ENCODE measurements at places on chromosomes 2 and 18.

- DNase-seq = no peak
- no peak overlapping the region for H3K4me3 ChIP-seq
- no peaks in the 10 kb centered on the region for H3K27me3 ChIP-seq
- peaks cover 13% of the 10 kb centered on the region for H3K36me3 ChIP-seq
- H3K4me1 ChIP-seq = peaks cover 28% of the 10 kb centered on the region
- peak overlapping the region; percentile 39 for H3K27ac ChIP-seq
Measured at GRCh38 chr18:32114293-32114942, 22.7 kb downstream of the RNF138 start.

GRCh38 chr2:241003369-241003768 is 5.0 kb downstream of the SNED1 start:
- peaks cover 33% of the 10 kb centered on the region for H3K27me3 ChIP-seq
- no peak overlapping the region for H3K4me3 ChIP-seq
- no peak for DNase-seq
- H3K36me3 ChIP-seq = peaks cover 19% of the 10 kb centered on the region
- H3K4me1 ChIP-seq = no peaks in the 10 kb centered on the region
- no peak overlapping the region for H3K27ac ChIP-seq

DNA sequence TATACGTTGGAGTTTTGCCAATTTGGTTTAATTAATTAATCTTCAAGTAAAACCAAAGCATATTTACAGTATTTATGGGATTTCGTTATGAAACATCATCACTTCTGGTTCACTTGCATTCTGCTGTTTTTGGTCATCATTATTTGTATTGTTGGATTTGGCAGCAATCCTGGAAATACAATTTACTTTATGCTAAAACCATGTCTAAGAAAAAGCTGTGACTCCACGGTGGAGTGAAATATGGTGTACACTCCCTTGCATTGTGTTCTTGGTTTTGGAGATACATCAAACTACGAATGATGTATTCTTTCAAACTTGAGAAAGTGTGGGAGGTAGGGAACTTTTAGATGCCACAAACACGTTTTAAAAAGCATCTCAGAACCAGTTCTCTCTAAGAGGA is 106.4 kb downstream of the CTAGE1 start:
- H3K4me1 ChIP-seq = peaks cover 20% of the 10 kb centered on the region
- H3K27me3 ChIP-seq = peaks cover 2% of the 10 kb centered on the region
- H3K36me3 ChIP-seq = no peaks in the 10 kb centered on the region
- no peak overlapping the region for H3K4me3 ChIP-seq
- no peak overlapping the region for H3K27ac ChIP-seq
- no peak for DNase-seq

DNA sequence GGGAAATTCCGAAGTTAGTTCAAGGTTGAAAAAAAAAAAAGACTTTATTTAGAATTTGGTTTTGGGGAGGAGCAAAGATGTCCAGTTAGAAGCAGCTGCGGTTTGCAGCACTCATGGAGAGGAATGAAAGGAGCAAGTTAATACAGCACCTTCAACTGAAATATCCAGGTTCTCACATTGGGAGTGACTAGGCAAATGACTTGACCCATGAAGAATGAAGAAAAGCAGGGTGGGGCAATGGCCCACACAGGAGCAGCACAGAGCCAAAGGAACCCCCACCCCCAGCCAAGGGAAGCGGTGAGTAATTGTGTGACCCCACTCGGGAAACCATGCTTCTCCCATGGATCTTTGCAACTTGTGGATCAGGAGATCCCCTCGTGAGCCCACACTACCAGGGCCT is 32.8 kb downstream of the ZNF892 start:
- no peak overlapping the region for H3K27ac ChIP-seq
- peaks cover 20% of the 10 kb centered on the region for H3K36me3 ChIP-seq
- H3K27me3 ChIP-seq = no peaks in the 10 kb centered on the region
- H3K4me3 ChIP-seq = no peak overlapping the region
- no peaks in the 10 kb centered on the region for H3K4me1 ChIP-seq

DNA sequence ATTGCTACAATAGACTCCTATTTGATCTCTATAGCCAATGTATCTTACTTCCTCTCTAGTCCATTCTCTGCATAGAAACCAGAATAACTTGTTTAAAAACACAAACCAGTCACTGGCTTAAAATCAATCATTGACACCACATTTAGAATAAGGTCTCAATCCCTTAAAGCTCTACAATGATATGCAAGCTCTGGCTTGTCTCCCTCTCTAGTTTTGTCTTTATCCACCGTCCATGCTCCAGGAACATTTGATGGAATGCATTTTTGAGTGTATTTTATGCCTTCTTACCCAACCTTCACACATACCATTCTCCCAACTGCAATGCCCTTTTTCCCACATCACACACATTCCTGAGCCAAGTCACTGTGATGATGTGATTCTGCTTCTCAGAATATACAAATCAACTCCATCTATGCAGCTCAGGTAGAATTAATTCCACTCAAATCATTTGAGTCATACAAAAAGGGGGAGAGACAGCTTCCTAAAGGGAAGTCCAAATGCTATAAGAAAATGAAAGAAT is 1107.2 kb downstream of the DPP10 start:
- no peak for DNase-seq
- H3K4me1 ChIP-seq = no peaks in the 10 kb centered on the region
- H3K4me3 ChIP-seq = no peak overlapping the region

GRCh38 chr2:226330206-226330605 is 469.4 kb downstream of the IRS1 start:
- H3K27me3 ChIP-seq = no peaks in the 10 kb centered on the region
- H3K4me1 ChIP-seq = peaks cover 8% of the 10 kb centered on the region
- H3K36me3 ChIP-seq = no peaks in the 10 kb centered on the region
- DNase-seq = no peak

DNA sequence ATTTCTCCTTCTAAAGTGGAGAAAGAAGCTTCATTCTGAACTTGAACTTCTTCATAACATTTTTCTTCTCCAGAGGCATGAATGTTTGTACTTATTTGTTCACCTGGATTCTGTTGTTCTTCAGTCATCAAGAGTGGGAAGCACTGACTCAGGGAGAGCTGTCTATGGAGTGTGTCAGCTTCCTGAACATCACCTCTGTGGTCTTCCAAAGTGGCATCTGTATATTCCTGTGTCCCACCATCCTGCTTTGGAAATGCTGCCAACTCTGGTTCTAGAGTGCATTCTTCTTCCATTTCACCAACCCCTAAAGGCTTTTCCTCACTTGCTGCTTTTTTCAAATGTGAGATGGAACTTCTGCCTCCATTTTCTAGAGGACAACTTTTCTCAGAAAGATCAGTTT is 59.5 kb downstream of the TTN start:
- H3K4me3 ChIP-seq = no peak overlapping the region
- H3K36me3 ChIP-seq = no peaks in the 10 kb centered on the region
- DNase-seq = no peak
- peaks cover 53% of the 10 kb centered on the region for H3K27me3 ChIP-seq

DNA sequence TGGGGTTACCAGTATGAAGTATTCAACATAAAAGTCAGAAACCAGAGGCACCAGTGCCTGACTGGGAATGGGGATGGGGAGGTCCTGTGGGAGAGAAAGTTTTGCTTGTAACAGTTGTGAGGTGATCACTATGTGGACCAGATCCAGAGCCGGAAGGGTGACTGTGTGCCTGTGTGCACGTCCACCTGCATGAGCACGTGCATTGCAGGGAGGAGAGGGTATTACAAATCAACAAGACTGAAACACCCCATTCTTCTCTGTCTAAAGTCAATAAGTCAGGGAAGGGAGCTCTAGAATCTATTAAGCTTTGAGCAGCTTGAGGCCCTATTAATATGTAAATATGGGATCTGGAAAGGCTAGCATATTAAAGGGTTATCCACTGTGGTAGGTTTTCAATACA is 241.0 kb upstream of the ACVR2A start:
- H3K27me3 ChIP-seq = peaks cover 3% of the 10 kb centered on the region
- no peak for DNase-seq
- H3K4me1 ChIP-seq = no peaks in the 10 kb centered on the region
- H3K36me3 ChIP-seq = no peaks in the 10 kb centered on the region
- H3K4me3 ChIP-seq = no peak overlapping the region

DNA sequence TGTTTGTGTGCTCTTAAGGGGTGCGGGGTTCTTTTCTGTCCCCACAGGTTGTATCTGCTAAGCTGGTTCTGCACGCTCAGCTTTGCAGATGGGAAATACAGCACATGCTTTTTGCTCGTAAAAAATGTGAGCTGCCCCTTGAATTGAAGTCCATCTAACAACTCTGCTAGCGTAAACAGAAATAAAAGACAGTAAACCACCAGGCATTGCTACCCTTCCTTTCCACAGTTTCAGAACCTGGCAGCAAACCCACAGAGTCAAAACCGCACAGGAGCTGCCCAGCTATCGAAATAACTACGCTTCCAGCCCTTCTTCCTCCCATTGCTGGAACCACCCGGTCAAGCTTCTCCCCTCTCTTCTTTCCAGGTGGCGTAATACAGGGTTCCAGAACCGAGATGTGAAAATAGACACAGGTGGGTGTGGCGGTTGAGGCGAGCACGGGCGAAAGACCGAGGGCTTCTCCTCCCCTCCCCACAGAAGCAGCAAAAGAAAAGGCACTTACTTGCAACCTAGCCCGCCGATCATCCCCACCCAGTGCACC is 479 bp downstream of the SCN9A start:
- no peaks in the 10 kb centered on the region for H3K27me3 ChIP-seq
- H3K4me1 ChIP-seq = peaks cover 46% of the 10 kb centered on the region
- peak overlapping the region; percentile 77 for H3K27ac ChIP-seq
- H3K4me3 ChIP-seq = peak overlapping the region; percentile 97
- no peak for DNase-seq
- H3K36me3 ChIP-seq = no peaks in the 10 kb centered on the region

- no peak overlapping the region for H3K27ac ChIP-seq
- no peak overlapping the region for H3K4me3 ChIP-seq
- no peak for DNase-seq
- no peaks in the 10 kb centered on the region for H3K36me3 ChIP-seq
Measured at GRCh38 chr2:196468394-196468793, 171.1 kb upstream of the CCDC150 start.

- no peaks in the 10 kb centered on the region for H3K36me3 ChIP-seq
- H3K27ac ChIP-seq = peak overlapping the region; percentile 35
- DNase-seq = no peak
- no peaks in the 10 kb centered on the region for H3K27me3 ChIP-seq
- no peak overlapping the region for H3K4me3 ChIP-seq
Measured at GRCh38 chr2:167489325-167489724, 601.0 kb downstream of the XIRP2 start.

- no peak overlapping the region for H3K4me3 ChIP-seq
- no peaks in the 10 kb centered on the region for H3K27me3 ChIP-seq
- H3K36me3 ChIP-seq = no peaks in the 10 kb centered on the region
- DNase-seq = no peak
Measured at GRCh38 chr2:7788736-7789135, 871.5 kb downstream of the RNF144A start.

- no peak overlapping the region for H3K4me3 ChIP-seq
- no peaks in the 10 kb centered on the region for H3K36me3 ChIP-seq
- DNase-seq = no peak
- peaks cover 3% of the 10 kb centered on the region for H3K27me3 ChIP-seq
Measured at GRCh38 chr18:40987581-40987980, 967.5 kb upstream of the PIK3C3 start.

DNA sequence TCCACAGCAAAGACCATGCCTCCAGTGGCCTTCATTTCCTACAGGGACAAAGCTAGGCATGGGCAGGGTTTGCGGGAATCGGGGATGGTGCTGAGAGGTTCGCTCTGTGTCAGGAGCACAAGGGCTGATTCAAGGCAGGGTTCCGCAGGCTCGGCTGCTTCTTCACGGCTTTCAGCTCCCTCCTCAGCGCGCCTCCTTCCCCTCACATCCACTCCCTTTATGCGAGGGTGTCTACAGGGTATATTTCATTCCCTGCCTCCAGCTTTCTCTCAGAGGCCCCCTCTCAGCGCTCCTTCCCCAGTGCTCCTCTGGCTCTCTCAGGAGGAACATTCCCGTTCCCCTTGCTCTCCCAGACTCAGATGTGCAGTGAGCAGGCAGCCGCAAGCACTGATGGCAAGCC is 78.7 kb upstream of the ASB18 start:
- H3K27me3 ChIP-seq = no peaks in the 10 kb centered on the region
- H3K27ac ChIP-seq = no peak overlapping the region
- H3K36me3 ChIP-seq = no peaks in the 10 kb centered on the region
- no peak for DNase-seq

DNA sequence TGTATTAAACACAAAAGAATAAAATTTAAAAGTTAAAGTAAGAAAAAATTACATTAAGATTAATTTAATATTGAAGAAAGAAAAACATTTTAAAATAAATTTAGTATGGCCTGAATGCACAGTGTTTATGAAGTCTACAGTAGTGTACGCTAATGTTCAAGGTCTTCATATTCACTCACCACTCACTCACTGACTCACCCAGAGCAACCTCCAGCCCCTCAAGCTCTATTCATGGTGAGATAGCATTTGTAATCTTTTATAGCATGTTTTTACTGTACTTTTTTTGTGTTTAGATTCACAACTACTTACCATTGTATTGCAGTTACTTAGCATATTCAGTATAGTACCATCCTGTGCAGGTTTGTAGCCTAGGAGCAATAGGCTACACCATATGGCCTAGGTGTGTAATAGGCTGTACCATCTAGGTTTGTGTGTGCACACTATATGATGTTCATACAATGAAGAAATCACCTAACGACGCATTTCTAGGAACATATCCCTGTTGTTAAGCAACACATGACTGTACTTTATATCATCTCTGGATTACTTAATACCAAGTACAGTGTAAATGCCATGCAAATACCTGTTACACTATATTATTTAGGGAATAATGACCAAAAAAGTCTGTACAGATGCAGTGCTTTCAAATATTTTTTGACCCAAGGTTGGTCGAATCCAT is 144.0 kb upstream of the IL1R2 start:
- H3K4me3 ChIP-seq = no peak overlapping the region
- no peaks in the 10 kb centered on the region for H3K27me3 ChIP-seq
- peaks cover 44% of the 10 kb centered on the region for H3K4me1 ChIP-seq
- H3K27ac ChIP-seq = no peak overlapping the region

DNA sequence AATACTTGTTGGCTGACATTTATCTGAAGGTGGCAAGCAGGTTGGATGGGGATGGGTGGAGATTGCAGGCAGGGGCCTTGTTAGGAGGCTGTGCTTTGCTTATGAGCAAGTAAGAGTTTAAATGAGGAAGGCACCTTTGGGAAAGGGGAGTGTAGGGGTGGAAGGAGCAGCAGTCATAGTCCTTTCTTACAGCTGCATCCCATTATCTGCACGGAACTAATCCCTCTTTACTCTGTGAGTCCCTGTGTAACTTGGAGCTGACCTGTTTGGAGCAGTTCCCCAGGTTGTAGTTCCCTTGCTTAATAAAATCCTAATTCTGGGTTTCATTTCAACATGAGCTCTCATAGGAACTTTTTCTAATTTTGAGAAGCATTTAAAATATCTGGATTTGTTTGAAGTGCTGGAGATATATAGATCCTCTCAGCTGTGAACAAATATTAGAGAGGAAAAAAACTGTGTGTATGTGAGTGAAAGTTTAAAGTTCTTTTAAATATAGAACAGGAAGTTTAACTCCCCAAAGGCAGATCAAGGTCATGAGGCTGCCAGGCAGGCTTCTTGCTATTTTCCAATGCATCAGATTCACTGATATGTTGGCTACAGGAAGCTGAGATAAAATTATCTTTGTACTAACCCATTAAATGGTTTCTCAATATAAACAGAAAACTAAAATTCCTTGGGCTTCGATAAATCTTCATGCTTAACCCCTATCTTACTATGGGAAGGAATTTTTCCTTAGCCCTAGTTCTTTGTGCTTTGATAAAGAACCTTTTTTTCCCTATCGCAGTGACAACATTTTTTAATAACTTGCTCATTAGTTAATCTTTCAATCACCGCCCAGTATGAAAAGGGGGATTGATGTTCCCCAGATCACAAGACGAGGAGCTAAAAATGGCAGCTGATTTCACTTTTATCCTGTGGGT is 104.6 kb upstream of the EML6 start:
- H3K4me1 ChIP-seq = peaks cover 42% of the 10 kb centered on the region
- H3K27ac ChIP-seq = peak overlapping the region; percentile 62
- peaks cover 52% of the 10 kb centered on the region for H3K36me3 ChIP-seq
- no peaks in the 10 kb centered on the region for H3K27me3 ChIP-seq
- DNase-seq = no peak
